H1 (cell line): ENCODE measurements at places on chromosomes 2 and 18. TPM values are rescaled to one million over a fixed set of nuclear protein-coding genes. Genes with fewer than 3 reads are reported as not detected.

DNA sequence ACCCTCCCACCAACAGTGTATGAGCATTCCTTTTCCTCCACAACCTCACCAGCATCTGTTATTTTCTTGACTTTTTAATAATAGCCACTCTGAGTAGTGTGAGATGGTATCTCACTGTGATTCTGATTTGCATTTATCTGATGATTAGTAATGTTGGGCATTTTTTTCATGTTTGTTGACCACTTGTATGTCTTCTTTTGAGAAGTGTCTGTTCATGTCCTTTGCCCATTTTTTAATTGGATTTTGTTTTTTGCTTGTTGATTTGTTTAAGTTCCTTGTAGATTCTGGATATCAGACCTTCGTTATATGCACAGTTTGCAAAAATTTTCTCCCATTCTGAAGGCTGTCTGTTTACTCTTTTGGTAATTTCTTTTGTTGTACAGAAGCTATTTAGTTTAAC lies 59.1 kb downstream of the SP100 start:
- DNase-seq: no peak

DNA sequence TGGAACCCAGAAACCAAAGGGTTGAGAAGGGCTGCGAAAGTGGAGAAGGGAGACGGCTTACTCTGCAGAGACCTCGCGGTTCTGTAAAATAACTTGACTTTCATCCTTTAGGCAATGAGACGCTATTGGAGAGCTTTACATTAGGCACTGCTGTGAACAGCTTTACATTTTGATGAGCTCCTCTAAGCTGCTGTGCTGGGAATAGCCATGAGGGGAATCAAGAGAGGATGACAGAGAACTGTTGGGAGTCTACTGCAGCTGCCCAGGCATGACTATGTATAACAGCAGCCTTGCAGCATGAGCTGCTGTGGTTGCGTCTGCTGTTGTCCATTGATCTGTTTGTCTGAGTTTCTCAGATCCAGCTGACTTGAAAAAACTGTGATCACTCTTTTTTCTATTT lies 310.8 kb upstream of the MAP2 start:
- DNase-seq: no peak

FEV gene
- total RNA-seq: not detected in 2 replicates

IL1A gene
- total RNA-seq: 0.34 and 0.74 TPM in 2 replicates

GPR17 gene
- not detected in 2 replicates for total RNA-seq

HOXD3 gene
- not detected in 2 replicates for total RNA-seq
